ENCODE measurements at places on chromosomes 2 and 18.

DNA sequence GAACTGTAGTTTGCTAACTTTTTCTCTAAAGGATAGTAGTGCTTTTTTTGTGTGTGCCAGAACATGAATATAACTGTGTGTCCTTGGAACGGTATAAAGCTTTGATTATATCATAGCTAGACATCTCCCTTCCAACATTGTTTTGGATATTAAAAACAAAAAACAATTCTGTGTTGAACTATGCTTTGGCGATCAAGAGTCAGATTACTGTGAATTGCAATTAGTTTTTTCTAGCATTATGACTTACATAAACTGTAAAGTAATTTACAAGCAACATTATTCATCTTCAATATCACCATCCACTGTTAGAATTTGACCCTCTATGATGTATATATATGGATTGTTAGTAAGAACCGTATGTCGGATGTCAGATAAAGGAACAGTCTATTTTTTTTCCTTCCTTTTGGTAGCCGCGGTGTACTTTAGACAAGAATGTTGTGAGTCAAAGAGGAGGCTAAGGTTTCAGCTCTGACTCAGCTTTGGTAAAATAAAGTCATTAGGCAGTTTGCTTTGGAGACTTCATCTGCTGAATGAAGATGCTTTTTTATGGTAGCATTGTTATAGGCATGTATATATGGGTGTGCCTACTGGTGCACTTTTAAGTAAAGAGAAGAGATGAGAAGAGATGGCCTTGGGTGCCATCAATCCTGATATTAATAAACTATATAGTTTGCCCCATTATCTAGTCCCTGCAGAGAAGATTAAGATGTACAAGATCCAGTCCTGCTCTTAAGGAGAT, 76.4 kb downstream of the LTBP1 start:
- no peak for DNase-seq

DNA sequence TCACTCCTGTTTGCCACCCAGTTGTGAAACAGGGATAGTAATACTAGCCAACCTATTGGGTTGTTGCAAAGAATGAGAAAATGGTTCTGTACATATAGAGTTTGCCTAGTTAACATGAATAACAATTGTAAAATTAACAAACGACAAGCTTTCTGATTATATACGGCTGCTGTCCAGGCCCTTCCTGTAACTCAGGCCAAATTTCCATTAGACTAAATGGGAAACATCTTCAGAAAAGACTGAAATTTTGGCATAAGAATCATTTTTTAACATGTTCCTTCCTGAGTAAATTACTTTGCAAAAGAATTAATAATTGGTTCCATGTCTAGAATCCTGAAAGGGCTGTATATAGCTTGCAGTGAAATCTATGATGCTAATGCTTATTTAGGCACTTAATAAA, 117.7 kb upstream of the SATB2 start:
- DNase-seq, result no peak

GRCh38 chr2:236008857-236009256, 159.3 kb downstream of the GBX2 start:
- no peak for DNase-seq

DNA sequence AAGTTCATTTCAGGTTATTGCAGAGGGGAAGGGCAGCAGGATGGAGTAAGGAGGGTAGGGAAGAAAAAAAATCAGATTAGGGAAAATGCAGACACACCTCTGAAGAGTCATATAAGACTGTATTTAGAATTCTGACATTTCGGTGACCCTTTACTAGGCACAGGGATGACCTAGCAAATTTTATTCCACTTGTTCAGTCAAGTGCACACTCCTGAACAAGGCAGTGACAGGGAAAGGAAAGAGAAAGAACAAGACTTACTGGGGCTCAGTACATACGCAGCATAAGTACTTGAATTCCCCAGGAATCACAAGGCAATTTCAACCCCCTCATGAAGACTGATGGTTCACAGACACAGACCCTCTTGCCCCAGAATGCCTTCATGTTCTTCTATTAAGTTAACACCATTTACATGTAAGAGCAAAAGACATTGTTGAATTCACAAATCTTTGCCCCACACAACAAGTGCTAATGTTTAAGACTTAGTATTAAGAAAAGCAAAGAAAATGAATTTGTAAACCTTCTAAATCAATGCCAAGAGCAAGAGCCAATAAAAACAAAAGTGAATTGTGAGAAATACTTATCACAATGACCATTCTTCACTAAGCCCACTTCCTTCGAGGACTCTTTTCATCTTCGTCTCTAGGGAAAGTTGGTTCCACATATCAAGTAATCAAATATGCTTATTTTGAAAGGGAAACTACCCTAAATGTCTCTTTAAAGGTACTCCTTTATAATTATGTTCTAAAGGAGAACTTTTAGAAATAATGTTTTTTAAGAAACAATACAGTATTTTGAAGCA, 47.0 kb downstream of the COBLL1 start:
- no peak for DNase-seq

GRCh38 chr2:2664989-2665833, 334.1 kb upstream of the MYT1L start:
- DNase-seq, result no peak

DNA sequence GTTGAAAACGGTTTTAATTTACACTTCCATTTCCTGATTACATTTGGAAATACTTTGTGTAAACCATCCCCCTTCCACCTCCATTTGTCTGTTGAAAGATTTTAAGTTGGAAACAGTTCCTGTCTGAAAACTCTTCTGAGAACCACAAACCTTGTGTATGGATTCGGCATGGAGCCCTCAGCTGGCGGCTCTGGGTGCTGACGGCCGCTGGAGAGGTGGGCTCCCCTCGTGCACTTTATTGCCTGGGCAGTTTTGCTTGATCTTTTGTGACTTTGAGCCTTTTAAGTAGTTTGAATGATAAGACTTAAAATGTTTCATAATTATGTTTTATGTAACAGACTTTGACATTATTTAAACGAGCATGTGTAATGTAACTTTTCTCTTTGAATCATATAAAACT, 11.1 kb downstream of the KLF11 start:
- DNase-seq, result no peak

- no peak for DNase-seq
Measured at GRCh38 chr18:78826631-78827030, 153.0 kb upstream of the SALL3 start.

DNA sequence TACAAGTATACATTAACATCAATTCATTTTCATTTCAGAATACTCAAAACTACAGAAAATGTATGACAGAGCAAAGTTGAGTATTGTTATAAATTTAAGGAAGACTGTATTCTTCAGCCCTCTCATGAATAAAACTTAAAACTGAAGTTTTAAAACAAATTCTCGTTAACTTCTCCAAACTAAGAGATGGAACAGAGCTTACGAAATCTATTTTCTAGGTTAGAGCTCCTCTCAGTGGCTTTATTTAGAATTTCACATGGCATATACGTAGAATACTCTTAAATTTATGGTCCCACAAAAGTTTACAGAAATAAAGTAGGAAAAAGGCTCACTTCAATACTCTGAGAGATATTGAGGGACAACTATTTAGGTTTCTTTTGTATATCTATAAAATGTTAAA, 612.1 kb downstream of the KCNJ3 start:
- DNase-seq, result no peak

- no peak for DNase-seq
Measured at GRCh38 chr2:7595206-7595605, 678.0 kb downstream of the RNF144A start.

DNA sequence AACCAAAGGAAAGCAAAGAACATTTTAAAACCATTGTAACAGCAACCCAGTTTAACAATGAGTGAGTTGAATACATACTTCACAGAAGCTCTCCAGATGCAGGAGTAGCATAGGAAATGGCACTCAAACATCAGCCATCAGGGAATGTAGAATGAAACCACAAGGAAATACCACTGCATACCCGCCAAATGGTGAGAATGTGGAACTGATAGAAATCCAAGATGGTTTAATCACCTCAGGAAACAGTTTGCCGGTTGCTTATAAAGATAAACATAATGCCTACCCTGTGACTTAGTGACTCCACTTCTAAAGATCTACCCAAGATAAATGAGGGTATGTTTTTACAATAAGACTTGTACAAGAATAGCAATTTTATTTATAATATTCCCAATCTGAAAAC, 132.0 kb downstream of the GALNT1 start:
- DNase-seq, result no peak
